NCI-H187 (cell line): ENCODE measurements at places on chromosomes 7 and 10.

- no peak for DNase-seq
These were observed 47.2 kb upstream of the ZRANB1 start for GRCh38 chr10:124894569-124895215.

GRCh38 chr10:2478656-2479055 is 588.7 kb upstream of the PFKP start:
- DNase-seq, result no peak

- DNase-seq, result no peak
These were observed 103.4 kb downstream of the SRPK2 start for GRCh38 chr7:105285118-105285874.

DNA sequence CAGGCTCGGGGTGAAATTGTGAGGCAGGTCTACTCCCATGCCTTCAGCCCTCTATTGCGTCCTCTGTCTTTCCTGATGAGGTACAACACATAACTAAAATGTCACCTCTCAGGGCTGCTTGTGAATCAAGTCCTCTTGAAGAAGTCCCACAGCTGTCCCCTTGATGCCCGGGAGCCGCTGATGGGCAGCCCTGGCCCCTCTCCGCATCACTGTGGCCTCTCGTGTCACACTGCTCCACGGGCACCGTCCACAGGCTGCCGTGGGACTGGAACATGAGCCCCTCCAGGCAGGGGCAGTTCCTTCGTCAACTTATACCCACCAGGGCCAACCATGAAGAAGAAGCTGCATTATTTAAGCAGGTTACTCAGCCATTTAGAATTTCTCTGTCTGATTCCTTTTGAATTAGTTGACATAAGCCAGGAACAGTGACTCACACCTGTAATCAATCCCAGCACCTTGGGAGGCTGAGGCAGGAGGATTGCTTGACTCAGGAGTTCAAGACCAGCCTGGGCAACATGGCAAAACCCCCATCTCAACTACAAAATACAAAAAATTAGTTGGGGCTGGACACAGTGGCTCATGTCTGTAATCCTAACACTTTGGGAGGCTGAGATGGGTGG is 58.5 kb upstream of the UBE3C start:
- DNase-seq, result no peak

DNA sequence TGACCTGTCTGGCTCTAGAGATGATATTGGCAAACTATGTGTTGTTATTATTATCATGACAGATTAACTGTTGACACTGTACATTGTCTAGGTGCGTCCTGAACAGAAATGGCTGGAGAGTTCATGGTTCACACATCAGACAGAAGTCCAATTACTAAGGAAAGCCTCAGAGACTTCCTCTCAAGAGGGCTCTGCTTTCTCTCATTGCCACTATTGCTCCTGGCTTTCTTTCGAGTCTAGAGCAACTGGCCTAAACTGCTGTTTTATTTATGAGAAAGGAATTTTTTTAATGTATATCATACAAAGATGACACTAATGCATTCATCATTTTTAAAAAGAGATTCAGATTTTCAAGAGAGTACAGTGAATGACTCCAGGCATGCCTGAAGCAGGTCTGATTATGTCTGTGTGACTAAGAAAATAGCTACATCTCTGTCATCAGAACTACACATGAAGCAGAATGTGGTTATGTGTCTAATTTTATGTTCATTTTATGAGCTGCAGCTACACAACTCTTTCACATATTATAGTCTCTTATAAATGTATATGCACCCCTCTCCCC is 30.4 kb downstream of the NRCAM start:
- DNase-seq, result no peak

DNA sequence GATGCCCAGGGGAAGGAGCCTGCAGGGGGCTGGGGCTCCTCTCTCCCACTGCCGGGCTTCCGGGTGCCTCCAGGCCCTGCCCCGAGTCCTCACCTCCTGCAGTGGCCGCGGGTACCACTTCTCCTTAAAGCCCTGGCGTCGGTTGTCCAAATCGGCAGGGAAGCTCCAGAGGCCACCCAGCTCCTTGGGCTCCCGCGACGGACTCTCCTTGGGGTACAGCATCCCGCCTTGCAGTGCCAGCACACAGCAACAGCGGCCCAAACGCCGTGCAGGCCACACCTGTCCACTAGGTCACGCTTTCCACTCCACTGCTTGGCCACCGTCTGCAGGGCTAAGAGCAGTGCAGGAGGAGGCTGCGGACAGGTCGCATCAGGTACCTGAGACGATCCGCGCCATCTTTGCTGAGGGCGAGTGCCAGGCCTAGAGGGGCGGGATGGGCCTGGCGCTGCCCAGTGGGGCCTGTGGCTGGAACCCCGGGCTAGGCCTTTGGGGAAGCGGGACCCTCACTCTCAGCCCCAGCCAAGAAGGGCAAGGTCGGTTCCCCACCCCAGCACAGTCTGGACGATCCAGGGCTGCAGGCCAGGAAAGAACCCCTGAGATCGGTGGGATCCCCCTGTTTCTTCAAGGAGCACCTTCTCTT is 47.7 kb upstream of the ZNF479 start:
- no peak for DNase-seq

DNA sequence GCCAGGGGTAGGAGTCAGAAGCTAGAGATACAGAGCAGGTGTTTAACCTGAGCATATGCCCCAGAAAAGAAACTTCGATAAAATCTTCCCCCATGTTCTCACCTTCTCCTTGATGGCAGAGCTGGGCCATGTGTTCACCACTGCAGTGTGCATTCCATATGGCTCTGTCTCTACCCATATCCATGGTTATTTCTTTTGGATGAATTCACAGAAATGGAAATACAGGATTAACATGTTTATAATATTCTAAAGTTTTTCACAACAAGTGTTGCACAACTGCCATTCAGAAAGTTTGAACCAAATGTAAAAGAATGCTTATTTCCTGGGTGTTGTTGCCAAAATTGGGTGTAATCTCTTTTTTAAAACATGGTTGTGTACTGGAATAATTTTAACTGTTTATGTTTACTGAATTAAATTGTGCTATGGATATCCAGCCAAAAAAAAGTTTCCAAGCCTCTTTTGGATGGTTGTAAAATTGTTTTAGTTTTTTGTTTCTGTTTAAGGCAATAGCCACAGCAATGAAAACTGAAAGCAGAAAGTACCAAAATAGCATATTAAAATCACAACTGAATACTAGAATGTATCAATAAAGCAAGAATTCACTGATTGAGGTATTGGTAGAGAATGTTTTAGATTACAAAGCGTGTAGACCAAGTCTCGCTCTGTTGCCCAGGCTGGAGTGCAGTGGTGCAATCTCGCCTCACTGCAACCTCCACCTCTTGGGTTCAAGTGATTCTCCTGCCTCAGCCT is 19.9 kb upstream of the CCNY start:
- no peak for DNase-seq

GRCh38 chr10:61860964-61861758 is 40.3 kb upstream of the ARID5B start:
- DNase-seq, result no peak

DNA sequence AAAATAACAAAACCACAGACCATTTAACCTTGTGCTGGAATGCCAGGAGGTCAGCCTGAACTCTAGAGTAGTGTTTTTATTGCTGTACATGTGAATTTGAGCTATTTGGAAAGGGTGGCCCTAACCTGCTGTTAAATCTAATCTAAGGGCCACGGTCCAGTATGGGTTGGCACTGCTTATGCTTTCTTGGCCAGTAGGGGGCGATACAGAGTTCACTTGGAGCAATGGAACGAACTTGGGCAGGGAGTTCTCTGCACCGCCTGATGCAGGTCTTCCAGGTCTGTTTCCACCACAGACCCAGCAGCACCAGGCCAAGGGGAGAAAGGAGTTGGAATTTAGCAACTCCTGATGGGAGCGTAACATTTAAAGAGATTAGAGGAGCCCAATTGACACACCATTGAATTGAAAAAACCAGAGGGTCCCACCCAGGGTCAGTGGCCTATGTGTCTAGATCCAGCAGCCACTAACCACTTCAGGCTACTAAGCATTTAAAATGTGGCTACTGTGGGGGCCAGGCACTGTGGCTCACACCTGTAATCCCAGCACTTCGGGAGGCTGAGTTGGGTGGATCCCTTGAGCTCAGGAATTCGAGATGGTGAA is 75.7 kb upstream of the EFCAB10 start:
- DNase-seq, result peak; percentile 34

- no peak for DNase-seq
These were observed 733 bp upstream of the RBP4 start for GRCh38 chr10:93601774-93602162.
